ENCODE measurements at places on chromosomes 7 and 10.

DNA sequence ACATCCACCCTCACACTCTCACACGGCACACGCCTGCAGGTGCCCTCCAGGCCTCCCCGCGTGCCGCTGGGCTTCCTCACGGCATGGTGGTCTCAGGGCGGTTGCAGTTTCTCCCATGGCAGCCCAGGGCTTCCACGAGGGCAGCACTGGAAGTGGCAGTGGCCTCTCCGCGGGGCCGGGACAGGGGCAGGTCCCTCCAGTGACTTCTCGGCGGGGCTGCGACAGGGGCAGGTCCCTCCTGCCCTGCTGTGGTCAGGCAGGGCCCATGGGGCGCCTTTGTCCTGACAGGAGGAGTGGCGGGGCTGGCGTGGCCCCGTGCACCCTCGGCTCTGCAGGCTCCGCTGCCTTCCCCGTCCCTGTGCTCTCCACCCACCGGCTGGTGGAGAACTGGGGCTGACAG, 19.0 kb downstream of the PWWP2B start:
- DNase-seq: no peak

- DNase-seq: no peak
Observed at GRCh38 chr10:16544099-16544498, 22.4 kb upstream of the C1QL3 start.

DNA sequence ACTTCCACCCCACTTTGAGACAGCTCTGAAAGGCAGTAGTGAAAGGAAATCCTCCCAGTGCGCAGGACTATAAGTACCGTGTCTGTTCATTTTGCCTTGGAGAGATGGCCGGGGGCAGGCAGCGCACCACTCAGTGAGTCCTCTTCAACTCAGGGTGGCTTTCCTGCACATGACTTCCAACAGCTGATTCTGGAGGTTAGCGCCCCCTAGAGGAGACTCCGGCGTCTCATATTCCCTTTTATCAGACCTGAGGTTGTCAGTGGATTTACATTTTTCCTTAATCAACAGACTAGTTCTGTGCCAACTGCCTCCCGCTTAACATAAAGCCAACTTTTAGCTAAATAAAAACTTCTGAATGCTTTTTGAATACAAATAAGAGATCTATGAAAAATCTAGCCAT, 101.0 kb downstream of the HERPUD2 start:
- DNase-seq: no peak

DNA sequence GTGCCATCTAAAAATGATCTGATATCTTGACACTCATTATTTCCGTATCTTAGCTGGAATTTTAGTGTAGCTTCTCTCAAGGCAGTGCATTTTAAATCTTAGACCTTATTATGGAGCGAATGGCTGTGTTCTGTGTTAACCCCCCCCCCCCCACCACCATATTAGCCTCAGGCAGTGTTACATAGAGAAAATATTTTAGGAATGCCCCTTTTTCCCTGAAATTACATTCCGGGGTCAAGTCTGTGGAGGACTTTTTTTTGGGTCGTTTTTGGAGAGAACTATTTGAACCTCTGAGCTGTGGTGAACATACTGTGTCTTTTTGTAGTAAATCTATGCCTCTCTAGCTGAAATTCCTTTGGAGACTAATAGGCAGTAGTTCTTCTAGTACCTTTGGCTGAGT, 3.1 kb downstream of the CCDC126 start:
- no peak for DNase-seq

DNA sequence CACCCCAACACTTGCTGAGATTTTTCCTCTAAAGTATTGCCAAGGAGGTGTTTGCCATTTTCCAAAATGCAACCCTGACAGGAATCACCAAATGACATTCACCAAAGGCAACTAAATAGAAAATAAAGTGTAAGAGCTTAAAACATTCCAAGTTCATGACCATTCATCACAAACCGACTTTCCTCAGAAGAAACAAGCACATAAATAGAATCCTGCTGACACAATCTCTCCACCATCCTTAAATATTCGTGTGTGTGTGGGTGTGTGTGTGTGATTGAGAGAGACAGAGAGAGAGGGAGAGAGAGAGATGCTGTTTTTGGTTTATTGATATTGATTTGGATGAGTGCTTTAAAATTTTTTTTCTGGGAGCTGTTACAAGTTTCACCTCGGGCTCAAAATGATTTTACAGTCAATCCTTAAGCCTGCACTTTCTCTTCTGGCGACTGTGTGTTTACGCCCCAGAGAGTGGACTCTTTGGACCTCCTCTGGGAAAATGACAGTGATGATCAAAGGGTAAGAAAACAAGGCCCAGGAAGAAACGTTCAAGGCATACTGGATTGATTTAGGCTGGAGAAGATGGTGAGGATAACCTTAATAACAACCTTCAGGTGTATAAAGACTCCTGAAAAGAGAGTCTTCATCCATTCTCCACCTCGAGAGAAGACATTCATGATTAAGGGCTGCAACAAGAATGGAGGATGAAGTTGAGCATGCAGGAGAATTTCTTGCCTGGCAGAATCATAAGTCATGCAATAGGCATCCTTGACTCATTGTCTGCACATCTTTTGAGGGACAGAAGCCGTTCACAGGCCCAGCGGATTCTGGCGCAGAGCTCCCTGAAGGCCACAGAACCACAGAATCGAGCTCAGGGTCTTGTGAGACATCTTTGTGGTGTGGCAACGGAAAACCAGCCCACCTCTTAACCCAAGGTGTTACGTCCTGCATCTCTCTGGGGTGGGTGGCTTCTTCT, 104.4 kb upstream of the FGFR2 start:
- no peak for DNase-seq

DNA sequence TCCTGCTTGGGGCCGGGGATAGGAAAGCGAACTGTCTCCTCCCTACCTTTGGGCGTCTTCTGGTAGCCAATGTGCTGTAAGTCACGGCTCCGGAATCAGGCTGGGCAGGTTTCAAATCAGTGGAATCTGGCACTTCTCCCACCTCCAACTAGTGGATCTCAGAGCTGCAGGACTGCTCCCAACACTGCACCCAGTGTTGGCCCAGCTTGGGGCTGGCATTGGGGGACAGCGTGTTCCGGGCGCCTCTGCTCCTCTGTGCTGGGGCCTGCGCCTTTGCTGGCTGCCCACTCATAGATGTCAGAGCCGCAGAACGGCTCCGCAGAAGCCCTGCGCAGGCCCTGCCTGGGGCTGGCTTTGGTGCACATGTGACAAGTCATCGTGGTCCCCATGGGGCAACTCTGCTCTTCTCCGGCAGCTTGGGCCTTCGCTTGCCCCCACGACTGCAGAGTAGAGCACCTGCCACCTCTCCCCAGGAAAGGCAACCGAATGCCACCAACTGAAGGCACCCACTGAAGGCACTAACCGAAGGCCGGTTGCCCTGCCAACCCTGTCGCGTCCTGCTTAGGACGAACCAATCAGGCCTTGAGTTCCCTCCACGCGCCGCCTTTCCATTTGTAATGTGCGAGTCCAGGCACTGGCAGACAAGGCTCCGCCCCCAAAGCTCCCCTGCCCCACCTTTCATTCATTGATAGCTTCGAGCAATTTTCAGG, 85.5 kb upstream of the ABI1 start:
- DNase-seq: no peak

GRCh38 chr7:114740095-114740494, 181.8 kb upstream of the MDFIC start:
- DNase-seq: no peak

DNA sequence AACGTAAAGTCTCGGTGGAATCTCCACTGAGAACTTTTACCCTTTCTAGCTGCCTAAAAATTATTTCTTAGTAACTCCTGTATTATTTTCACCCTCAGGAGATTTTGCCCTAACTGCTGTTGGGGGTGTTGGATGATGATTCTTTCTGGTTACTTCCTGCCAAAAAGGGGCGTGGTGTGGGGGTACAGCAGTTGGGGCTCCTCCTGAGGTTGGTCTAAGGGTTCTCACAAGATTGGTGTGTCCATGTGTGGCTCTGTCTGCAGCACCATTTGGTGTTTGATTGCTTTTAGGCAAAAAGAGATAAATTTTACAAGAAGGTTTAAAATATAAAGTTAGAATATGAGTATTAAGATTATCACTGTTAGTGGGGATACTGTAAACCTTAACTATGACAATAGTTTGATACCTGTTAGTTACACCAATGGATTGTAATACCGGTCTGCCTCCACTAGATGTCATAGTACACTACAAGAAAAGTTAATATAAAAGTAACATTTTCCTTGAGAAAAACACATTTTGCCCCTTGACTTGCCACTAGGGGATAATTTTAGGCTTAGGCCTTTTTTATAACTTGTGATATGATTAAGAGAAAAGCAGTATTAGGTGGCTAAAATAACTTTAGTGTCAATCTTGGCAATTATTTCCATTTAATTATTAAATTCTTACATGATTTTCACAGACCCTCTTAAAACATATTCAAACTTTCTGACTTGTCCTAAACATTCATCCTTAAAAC, 928.7 kb downstream of the IPMK start:
- no peak for DNase-seq

DNA sequence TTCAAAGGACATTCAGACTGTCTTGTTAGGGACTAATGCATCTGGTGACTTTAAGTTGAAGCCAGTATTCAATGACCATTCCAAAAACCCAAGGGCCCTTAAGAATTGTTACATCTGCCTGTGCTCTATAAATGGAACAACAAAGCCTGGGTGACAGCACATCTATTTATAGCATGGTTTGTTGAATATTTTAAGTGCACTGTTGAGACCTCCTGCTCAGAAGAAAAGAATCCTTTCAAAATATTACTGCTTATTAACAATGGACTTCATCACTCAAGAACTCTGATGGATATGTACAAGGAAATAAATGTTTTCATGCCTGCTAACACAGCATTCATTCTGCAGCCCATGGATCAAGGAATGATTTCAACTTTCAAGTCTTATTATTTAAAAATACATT, 33.1 kb upstream of the CYP26C1 start:
- DNase-seq: no peak

DNA sequence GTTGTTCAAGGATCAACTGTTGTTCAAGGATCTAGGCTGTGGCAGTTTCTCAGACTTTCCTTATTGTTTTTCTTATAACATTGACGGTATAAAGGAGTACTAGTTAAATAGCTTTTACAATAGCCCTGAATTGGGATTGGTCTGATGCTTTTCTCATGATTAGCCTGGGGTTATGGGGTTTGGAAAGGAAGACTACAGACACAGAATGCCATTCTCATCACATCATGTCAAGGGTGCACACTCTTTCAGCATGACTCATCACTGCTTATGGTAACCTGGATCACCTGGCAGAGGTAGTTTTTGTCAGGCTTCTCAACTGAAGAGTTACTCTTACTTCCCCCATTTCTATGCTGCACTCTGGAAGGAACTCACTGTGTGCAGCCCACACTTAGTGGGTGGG, 194.2 kb upstream of the NPSR1 start:
- no peak for DNase-seq
